SHP77 treated with DMSO at 0.1 percent for 48 hours (cell line): ENCODE measurements at places on chromosomes 2 and 18.

GRCh38 chr2:45172142-45172541 is 162.9 kb upstream of the SIX2 start:
- DNase-seq = no peak

DNA sequence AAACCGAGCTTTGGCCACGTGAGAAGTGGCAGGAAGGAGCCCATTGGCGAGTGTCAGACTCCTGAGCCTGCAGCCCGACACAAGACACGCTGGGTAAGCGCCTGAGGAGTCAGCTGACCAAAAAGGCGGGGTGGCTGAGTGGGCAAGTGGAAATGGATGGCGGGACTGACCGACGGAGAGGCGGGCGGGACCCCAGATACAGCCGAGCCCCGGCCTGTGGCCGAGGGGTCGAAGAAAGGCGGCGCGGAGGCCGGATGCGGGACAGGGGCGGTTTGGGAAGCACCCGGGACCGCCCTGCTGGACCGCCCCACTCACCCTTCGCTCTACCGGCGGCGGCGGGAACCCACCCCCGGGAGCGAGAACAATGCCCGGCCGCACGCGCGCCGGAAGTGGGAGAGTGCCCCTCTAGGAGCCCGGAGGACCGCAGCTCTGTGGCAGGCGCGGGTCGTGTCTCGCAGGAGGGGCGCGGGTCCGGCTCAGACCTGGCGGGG is 22.8 kb downstream of the ZSCAN30 start:
- no peak for DNase-seq

GRCh38 chr18:31206071-31206470 is 43.4 kb upstream of the DSC1 start:
- DNase-seq = no peak

- DNase-seq = no peak
Observed at GRCh38 chr2:151097128-151097527, 164.5 kb downstream of the RBM43 start.

DNA sequence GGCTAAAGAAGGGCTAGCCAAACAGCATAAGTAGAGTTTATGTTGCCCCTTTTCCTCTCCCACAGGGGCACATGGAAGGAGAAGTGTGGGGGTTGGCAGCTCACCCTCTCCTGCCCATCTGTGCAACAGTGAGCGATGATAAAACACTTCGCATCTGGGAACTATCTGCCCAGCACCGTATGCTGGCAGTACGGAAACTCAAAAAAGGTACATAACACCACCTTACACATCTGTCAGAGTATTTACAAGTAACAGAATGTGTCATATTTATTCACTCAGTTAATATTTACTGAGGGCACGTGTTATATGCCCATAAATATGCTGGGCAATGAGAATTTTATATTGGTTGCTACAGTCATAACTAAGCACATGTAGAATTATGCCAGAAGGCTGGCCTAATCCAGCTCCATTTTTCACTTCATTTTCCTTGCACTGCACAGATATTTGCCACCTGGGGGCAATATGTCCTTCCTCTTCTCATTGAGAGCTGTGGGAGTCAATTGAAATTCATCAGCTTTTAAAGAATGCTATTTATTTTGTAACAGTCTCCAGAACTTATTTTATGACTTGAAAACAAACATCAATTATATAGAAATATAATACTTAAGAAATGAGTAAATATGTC is 150.6 kb downstream of the RTN4 start:
- DNase-seq = peak; percentile 21

DNA sequence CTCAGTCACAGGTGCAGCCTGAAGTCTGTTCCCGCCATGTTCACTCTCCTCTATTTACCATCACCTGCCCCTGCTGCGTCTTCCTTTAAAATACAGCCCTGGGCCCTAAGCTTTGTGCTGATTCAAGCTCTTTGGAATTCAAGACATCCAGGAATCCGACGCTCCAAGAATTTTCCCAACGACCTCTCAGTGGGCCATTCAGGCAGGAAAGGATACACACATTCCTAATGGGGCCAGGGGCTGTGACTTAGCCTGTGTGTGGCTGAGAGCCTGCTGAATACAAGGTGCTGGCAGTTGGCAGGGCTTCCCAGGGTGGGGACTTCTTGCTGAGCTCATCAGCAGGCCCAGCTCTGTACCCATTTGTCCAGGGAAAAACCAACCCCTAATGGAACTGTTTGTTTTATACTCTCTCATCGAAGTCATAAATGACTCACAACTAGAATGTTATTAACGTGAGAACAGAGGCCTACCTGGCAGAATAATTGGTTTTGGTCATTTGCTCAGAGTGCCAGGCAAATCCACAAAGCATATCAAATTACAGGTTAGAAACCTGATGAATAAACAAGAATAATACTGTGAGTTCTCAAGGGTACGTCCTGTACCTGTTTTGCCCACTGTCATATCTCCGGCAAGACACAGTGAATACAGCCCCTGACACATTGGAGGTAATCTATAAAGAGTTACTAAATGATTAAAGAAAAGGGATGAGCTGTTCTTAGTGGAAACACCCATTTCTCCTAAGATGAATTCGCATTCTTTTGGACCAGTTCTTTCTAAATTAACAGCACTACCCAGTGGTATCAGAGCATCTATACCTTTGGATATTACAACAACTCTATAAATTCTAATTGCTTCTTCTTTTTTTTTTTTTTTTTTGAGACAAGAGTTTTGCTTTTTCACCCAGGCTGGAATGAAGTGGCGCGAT is 12.6 kb upstream of the KCMF1 start:
- peak; percentile 32 for DNase-seq

- DNase-seq = no peak
Observed at GRCh38 chr18:7919565-7919964, 352.4 kb downstream of the PTPRM start.

GRCh38 chr2:60551240-60552077 is 2.0 kb downstream of the BCL11A start:
- DNase-seq = no peak

DNA sequence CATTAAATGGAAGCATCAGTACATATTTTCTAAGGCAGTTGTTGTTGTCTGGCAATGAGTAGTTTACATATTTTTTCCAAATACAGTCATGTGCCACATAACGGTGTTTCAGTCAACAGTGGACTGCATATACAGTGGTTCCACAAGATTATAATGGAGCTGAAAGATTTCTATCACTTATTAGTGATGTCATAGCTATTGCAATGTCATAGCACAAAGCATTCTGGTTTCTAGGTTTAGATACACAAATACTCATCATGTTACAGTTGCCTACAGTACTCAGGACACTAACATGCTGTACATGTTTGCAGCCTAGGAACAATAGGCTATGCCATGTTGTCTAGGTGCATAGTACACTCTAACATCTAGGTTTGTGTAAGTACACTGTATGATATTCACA is 45.0 kb downstream of the RND3 start:
- no peak for DNase-seq

GRCh38 chr2:173708806-173709205 is 256.4 kb downstream of the SP3 start:
- DNase-seq = no peak

DNA sequence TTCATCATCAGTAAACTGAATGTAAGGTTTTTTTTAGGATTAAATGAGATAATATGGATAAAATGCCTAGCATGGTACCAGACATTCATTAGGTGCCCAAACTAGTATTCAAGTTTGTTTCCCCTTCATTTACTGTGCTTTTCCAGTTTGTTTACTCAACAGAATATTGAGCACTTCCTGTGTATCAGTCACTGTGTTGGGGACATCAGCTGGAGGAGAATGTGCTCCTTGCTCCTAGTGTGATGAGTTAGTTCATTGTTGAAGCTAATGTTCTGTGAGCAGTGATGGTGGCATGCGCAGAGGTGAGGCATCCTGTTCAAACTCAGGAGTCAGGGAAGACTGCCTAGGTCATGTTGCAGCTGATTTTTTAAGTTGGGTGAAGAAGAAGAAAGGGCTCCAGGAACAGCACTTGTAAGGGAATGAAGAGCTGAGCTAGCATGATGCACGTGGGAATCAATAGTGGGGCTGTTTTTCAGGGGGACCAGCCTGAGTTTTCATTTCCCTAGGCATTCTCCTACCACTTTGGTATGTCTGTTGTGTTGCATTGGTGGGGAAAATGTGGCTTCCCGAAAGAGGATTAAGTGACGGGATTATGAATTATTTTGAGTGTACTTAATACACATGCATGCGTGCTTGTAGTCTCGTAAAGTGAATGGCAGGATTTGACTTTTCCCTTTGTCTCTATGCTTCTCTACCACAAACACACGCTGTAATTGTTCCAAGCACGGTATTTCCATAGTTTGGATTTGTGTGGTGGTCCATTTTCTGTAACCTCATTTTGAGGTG is 23.7 kb downstream of the TTLL4 start:
- DNase-seq = no peak
